ENCODE measurements at places on chromosomes 13 and 19. TPM values are rescaled to one million over a fixed set of nuclear protein-coding genes. Genes with fewer than 3 reads are reported as not detected.

The PDX1 gene
- total RNA-seq = 0.10 TPM

DNA sequence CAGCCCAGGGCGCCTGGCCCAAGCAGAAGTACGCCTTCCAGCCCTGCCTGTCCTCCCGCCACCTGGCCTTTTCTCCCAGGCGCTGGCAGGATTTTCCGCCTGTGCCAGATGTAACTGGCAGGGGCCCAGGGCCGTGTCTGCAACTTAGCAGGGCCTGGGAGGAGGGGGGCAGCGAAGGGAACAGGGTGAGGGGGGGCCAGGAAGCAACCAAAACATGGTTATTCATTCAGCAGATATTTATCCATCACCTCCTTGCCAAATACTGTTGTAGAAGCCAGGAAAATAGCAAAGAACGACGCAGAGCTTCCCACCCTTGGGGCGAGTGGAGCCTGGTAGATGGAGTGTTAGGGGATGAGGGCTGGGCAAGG is 5.6 kb downstream of the TLE6 start:
- DNase-seq = peak; percentile 90

The SULT2A1 gene
- total RNA-seq = not detected

- no peak for DNase-seq
Observed at GRCh38 chr13:46992383-46992952, 95.6 kb upstream of the HTR2A start.

- DNase-seq = peak; percentile 40
Observed at GRCh38 chr13:71488201-71488600, 378.8 kb downstream of the DACH1 start.

GRCh38 chr13:97441368-97441767 is 7.4 kb downstream of the RAP2A start:
- no peak for DNase-seq

DNA sequence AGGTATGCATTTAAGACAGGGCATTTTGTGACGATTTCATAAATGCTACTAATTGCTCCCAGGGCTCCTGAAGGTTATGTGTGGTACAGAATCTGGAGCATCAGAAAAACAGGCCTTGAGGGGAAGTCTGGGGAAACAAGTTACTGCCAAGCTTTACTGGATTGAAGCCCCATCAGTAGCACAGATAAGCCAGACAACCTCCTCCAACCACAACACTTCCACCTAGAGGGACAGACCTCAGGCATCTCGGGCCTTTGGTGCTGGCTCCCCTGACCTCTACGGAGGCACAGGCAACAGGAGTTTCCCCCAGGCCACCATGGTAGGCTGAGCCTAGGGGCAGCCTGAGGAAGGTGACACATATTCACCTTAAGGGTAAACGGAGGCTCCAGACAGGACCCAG is 54.1 kb downstream of the ABCC4 start:
- no peak for DNase-seq

- DNase-seq = no peak
Observed at GRCh38 chr19:33670398-33670797, 48.6 kb downstream of the CHST8 start.

The PODNL1 gene
- total RNA-seq = 0.20 TPM

GRCh38 chr19:10544242-10544752 is 593 bp downstream of the ATG4D start:
- DNase-seq = no peak

GRCh38 chr19:18328340-18329034 is 5.6 kb upstream of the LSM4 start:
- peak; percentile 99 for DNase-seq

The SSC5D gene
- total RNA-seq = 16.5 TPM

DNA sequence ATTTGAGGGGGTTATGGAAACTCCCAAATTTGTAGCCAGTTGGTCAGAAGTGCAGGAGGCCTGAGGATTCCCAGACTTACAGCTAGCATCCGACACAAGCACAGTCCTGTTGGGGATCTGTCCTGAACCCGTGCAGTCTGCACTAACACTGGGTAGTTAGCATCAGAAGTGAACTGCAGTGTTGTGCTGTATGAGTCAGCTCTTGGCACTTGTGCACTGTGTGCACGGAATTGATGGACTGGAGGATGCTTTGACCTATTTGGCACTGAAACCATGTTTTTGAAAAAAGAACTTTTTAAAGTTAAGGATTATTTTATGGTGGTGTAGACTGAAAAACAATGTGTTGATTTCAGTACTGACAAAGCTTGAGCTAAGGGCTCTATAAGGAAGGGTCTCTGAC is 279.0 kb downstream of the NHLRC3 start:
- no peak for DNase-seq

The ZNF470 gene
- 3.9 TPM for total RNA-seq

GRCh38 chr19:17246681-17247425 is 1.1 kb upstream of the NR2F6 start:
- DNase-seq = no peak

The MATK gene
- 0.99 TPM for total RNA-seq

Measured in skin of body (tissue), 3 donors.